ENCODE measurements at places on chromosomes 2 and 18.

GRCh38 chr2:215421859-215422461 is 13.9 kb downstream of the FN1 start:
- H3K4me1 ChIP-seq, result peaks cover 9% of the 10 kb centered on the region
- DNase-seq, result peak; percentile 69
- H3K27me3 ChIP-seq, result no peaks in the 10 kb centered on the region
- no peak overlapping the region for H3K4me3 ChIP-seq
- H3K36me3 ChIP-seq, result peaks cover 37% of the 10 kb centered on the region
- no peak overlapping the region for H3K27ac ChIP-seq

DNA sequence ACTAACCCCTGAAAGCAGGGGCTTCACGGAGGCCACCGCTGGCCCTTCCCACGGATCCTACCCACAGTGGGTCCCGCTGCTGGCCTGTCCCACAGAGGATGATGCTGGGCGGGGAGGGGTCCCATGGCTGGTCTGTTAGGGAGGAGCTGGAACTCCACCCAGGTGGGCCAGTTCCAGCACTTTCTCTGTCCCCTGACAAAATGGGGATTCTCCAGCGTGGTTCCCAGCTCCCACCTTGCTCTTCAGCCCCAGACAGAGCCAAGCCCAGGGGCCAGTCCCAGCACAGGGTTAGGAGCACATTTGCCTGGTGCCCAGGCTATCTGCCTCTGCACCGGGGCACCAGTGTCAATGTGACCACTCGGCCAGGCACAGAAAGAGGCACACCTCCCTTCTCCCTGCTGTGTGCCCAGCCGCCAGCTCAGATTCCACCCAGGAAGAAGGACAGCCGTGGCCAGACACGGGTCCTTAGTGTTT is 50.0 kb downstream of the ANKMY1 start:
- no peak overlapping the region for H3K27ac ChIP-seq
- DNase-seq, result no peak
- H3K36me3 ChIP-seq, result no peaks in the 10 kb centered on the region
- H3K27me3 ChIP-seq, result no peaks in the 10 kb centered on the region
- no peak overlapping the region for H3K4me3 ChIP-seq

DNA sequence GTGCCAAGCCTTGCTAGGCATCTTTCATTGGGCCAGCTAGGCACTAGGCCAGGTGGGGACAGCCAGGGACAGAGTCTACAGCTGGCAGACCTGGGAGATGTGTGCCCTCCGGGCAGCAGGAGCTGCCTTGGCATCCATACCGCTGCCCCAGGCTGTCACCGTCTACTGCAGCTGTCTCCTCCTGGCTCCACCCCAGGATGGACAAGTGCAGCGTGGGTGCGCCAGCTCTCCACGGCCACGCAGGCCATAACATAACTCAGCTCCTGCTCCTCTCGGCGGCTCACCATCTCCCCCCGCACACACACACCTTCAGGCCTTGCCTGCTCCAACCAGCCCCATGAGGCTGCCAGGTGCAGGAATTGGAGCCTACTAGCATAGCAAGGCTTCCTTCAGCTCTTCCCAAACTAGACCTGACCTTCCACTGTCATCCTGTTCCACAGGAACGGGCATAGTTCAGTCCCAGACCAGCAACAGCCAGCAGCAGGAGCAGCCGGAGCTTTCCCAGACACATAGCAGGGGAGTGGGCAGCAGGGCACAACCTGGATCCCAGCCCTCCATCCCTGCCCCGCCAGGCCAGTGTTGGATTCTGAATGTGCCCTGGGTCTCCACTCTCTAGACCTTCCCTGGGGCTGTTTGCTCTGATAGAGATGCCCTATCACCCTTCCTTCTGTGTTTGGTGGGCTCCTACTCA is 2.5 kb upstream of the ADRA2B start:
- DNase-seq, result no peak
- no peak overlapping the region for H3K27ac ChIP-seq
- peaks cover 41% of the 10 kb centered on the region for H3K27me3 ChIP-seq
- no peak overlapping the region for H3K4me3 ChIP-seq

DNA sequence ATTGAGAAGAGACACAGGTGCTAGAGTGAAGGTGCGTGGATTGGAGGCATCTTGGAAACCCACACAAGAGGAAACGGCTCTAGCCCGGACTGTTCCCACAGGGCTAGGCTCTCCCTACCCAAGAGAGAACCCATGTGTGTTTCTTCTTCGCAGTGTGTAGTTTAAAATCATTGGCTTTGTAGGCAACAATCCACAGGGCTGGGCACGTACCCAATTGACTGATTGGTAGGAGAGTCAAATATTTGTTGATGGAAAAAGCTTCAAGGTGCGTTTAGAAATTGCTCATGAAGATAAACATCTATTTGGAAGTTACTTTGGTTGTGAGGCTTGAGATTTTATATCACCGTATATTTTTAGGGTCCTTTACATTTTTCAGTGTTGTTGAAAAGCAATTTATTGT is 13.2 kb upstream of the YWHAQ start:
- no peaks in the 10 kb centered on the region for H3K27me3 ChIP-seq
- DNase-seq, result no peak
- peaks cover 9% of the 10 kb centered on the region for H3K4me1 ChIP-seq
- H3K36me3 ChIP-seq, result no peaks in the 10 kb centered on the region
- no peak overlapping the region for H3K27ac ChIP-seq

DNA sequence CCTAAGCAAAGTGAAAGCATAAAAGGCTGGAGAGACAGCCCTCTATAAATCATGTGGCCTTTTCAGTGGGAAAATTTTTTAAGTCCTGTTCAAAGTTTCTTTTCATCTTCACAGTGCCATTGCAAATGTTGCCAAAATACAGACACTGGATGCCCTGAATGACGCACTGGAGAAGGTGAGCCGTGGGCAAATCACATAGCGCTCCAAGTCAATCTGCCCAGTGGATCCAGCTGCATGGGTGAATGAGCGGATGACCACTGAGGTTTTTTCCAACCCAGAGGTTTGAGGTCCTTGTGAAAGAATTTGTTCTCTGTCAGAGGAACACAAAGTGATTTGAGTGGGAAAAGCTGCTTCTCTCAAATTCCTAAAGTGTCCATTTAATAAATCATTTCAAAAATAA is 11.8 kb downstream of the DAPL1 start:
- H3K4me1 ChIP-seq, result no peaks in the 10 kb centered on the region
- H3K4me3 ChIP-seq, result no peak overlapping the region
- H3K27ac ChIP-seq, result no peak overlapping the region

- H3K27ac ChIP-seq, result no peak overlapping the region
- H3K36me3 ChIP-seq, result no peaks in the 10 kb centered on the region
- H3K27me3 ChIP-seq, result no peaks in the 10 kb centered on the region
- no peak overlapping the region for H3K4me3 ChIP-seq
These were observed 133.4 kb upstream of the GPC1 start for GRCh38 chr2:240302041-240302440.

DNA sequence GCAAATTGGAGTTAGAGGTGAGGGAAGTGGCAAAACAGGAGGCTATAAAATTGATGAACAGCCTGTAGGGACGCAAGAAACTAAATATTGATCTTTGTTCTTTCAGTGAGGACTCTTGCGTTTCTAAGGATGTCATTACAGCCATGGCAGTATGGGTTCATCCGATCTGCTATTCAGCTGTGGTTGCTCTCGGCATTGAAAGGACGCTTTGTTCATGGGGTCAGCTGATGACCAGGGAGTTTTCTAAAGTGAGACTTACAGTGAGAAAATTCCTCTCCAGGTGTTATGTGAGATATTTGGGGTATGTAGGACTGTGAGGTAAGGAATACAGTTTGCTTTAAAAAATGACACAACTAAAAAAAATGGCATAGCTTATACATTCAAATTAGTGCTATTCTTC is 52.7 kb upstream of the PELI1 start:
- no peak overlapping the region for H3K4me3 ChIP-seq
- H3K36me3 ChIP-seq, result no peaks in the 10 kb centered on the region
- H3K4me1 ChIP-seq, result no peaks in the 10 kb centered on the region
- DNase-seq, result no peak
- H3K27me3 ChIP-seq, result no peaks in the 10 kb centered on the region

DNA sequence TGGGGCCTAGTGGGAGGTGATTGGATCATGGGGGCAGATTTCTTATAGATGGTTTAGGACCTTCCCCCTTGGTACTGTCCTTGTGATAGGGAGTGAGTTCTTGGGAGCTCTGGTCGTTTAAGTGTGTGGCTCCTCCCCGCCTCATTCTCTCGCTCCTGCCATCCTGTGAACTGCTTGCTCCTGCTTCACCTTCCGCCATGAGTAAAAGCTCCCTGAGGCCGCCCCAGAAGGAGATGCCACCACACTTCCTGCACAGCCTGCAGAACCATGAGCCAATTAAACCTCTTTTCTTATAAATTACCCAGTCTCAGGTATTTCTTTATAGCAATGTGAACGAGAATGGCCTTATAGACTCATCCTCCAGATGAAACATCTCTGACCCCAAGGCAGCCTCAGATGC is 101.5 kb downstream of the KCNF1 start:
- no peaks in the 10 kb centered on the region for H3K4me1 ChIP-seq
- peaks cover 18% of the 10 kb centered on the region for H3K27me3 ChIP-seq
- H3K27ac ChIP-seq, result no peak overlapping the region
- no peak for DNase-seq
- no peaks in the 10 kb centered on the region for H3K36me3 ChIP-seq

GRCh38 chr2:38108907-38109731 is 33.2 kb upstream of the CYP1B1 start:
- H3K27ac ChIP-seq, result no peak overlapping the region
- no peaks in the 10 kb centered on the region for H3K36me3 ChIP-seq
- no peak for DNase-seq

DNA sequence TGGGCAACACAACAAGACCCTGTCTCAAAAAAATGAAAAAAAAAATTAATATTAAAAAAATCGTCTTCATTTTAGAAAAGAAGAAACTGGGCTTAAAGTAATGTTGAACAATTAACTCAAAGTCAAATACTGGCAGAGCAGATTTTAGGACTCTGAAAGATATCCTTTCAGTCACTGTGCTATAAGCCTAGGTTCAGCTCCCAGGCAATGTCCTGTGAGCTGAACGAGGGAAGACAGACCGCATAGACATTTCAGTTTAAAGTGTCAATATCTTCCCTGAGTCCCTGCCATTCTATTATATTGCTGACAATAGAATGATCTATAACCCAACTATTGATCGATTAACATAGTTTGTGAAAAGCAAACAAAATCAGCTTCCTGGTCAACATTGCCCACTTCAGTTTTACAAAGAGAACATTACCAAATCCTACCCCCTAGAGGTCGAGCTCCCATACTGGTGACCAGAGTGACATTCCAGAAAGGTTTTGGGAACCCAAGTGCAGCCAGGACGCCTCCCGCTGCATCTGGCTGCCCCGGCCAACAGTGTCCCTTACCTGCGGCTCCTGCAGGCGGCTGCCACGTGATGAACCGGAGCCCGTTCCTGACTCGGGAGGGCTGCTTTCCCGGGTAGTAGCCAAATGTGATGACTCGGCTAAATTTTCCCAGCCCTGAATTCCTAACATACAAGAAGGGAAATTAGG is 639 bp downstream of the MRO start:
- H3K27ac ChIP-seq, result no peak overlapping the region
- H3K4me3 ChIP-seq, result peak overlapping the region; percentile 35
- no peaks in the 10 kb centered on the region for H3K36me3 ChIP-seq
- no peaks in the 10 kb centered on the region for H3K27me3 ChIP-seq
- no peak for DNase-seq

- DNase-seq, result no peak
- H3K4me1 ChIP-seq, result no peaks in the 10 kb centered on the region
- H3K4me3 ChIP-seq, result peak overlapping the region; percentile 98
- no peaks in the 10 kb centered on the region for H3K36me3 ChIP-seq
- H3K27me3 ChIP-seq, result peaks cover 4% of the 10 kb centered on the region
These were observed 1.5 kb downstream of the RALB start for GRCh38 chr2:120254178-120254577.

DNA sequence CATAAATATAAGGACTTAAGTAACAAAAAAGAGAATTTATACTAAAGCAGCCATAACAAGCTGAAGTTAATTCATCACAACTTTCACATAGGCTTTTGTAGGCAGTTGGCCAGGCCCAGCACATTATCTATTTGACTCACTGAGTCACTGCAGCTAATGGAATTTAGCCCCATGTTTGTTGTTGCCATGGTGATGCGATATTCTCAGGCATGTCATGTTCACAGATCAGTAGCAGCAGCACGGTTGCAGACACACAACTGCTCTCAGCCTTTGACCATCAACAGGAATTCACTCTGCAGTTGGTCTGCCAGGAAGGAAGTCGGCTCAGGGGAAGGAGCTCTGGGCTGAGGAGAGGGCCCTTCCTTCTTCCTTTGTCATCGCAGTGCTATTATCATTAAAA is 639.8 kb downstream of the TMEM182 start:
- H3K27ac ChIP-seq, result no peak overlapping the region
- no peak overlapping the region for H3K4me3 ChIP-seq
- peak; percentile 97 for DNase-seq
- no peaks in the 10 kb centered on the region for H3K36me3 ChIP-seq
- H3K4me1 ChIP-seq, result no peaks in the 10 kb centered on the region
